Tibial nerve (tissue), 4 donors: ENCODE measurements at places on chromosomes 13 and 19. TPM values are rescaled to one million over a fixed set of nuclear protein-coding genes. Genes with fewer than 3 reads are reported as not detected.
A peak's percentile ranks its signal among the peaks of the same experiment; 100 is the strongest.

DNA sequence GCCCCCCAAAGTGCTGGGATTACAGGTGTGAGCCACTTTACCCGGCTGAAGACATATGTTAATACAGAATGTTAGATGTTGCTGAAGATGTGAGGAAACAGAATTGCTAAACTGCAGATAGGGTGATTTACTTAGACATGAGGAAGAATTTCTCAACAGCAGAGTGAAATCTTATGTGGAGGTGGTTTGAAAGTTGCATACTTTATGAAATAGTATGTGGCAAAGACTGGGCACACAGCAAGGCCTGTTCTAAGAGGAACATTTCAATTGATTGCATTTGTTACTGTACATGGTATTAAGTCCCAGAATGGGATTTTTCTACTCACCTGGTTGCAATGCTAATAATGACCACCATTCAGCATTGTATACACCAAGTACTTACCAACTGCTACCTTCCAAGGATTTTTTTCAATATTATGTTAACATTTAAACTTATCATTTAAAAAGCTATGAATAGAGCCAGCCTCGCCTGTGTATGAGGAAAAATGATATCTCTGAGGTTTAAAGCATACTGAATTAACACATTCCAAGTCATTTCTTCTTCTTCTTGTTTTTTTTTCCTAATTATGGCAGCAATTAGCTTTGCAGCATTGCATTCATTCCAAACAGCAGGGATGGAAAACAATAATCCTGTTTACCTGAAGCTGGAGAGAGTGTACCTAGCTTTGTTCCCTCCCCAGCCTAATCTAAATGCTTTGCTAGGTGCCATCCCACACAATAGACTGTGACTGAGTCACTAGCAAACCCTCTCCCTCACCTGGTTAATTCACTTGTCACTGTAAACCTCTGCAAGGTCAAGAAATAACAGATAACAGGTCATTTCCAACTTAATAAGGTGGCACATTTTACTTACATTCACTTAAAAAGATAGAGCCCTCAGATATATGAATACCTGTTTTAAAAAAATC is 19.4 kb upstream of the KLF5 start:
- no peaks in the 10 kb centered on the region for H3K36me3 ChIP-seq
- H3K27ac ChIP-seq = no peak overlapping the region
- DNase-seq = no peak
- no peaks in the 10 kb centered on the region for H3K27me3 ChIP-seq
- H3K4me1 ChIP-seq = no peaks in the 10 kb centered on the region
- H3K4me3 ChIP-seq = no peak overlapping the region

DNA sequence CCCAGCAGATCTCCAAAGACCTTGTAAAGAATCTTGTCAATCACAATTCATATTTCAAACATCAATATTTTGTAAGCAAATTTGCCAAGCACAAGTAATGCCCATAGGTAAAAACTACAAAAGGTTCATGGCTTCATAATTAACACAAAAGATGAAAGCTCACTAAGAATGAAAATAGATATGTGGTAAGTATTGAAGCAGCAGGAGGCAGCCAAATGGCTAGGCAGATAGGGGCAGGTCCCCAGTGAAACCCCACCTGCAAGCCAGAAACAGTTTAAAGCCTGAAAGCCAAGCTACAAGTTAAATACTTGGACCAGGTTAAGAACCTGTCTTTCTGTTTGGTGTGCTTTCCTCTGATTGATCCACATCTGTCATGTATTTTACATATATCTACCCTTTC is 942.6 kb upstream of the SPRY2 start:
- H3K4me3 ChIP-seq = no peak overlapping the region
- no peaks in the 10 kb centered on the region for H3K27me3 ChIP-seq
- H3K4me1 ChIP-seq = no peaks in the 10 kb centered on the region
- H3K36me3 ChIP-seq = no peaks in the 10 kb centered on the region

DNA sequence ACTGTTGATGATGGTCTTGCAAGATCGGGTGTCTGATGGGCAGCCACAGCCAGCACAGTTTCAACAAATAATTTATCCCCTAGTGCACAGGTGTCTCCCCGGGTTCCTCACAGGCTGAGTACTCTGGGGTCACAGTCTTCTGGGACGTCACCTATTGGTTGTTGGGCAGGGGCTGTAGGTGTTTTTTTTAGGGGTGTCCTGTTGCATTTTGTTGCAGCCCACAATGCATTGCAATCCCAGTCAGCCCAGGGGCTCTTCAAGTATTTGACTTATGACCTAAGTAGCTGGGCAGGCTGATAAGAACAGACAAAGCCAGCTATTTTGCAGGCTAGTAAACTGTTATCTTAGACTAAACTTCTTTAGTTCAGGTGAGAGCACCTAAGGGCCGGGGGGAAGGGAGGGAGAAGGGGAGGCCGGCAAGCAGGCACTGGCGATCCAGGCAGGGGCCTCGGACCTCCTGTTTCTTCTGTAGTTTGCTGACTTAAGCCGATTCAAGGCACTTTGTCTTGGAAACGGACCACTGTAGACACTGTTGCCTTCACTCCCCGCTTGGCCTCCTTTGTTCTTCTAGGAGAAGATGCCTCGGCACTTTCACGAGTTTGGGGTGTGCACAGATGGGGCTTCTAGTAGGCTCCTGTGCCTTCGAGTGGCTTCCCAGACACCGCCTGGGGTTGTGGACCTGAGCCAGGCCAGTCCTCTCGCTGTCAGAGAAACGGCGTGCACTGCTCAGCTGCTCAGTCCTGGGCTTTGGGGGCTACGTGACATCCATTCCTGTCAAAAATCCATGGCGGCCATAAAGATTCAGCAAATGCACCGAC is 33.9 kb upstream of the GRTP1 start:
- peaks cover 13% of the 10 kb centered on the region for H3K4me1 ChIP-seq
- DNase-seq = no peak
- H3K36me3 ChIP-seq = no peaks in the 10 kb centered on the region

DNA sequence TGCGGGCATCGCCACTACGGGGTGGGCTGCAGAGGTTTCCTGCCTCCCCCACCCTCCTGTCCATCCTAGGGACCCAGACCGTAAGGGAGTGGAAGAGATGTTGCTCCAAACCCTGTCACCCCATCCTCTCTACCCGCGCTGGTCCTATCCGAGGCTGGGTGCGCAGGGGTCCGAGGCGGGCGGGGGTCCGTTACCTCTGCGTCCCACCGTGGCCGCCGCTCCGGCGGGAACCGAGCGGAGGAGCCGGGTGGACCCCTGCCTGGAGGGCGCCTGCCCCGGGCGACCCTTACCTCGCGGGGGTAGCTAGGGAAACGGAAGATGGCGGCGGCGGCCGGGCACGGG is at the start of gene DGKH:
Gene DGKH, plus strand, starts transcription at position 307 of the 342 bp plus-strand sequence. CDS start 126 bp downstream, outside the sequence.
- peak within 1 kb of the TSS; percentile 88 for H3K27ac ChIP-seq
- peaks cover 6% of the 10 kb centered on the region for H3K4me1 ChIP-seq
- no peaks in the 10 kb centered on the region for H3K36me3 ChIP-seq
- H3K4me3 ChIP-seq = peak within 1 kb of the TSS; percentile 98

GRCh38 chr19:54893406-54893805 is 12.5 kb upstream of the NCR1 start:
- DNase-seq = no peak
- H3K36me3 ChIP-seq = no peaks in the 10 kb centered on the region
- H3K4me3 ChIP-seq = no peak overlapping the region
- no peaks in the 10 kb centered on the region for H3K4me1 ChIP-seq
- no peaks in the 10 kb centered on the region for H3K27me3 ChIP-seq

GRCh38 chr13:48874165-48874564 is 101.5 kb upstream of the FNDC3A start:
- H3K36me3 ChIP-seq = no peaks in the 10 kb centered on the region
- no peaks in the 10 kb centered on the region for H3K27me3 ChIP-seq
- DNase-seq = no peak
- no peak overlapping the region for H3K27ac ChIP-seq

DNA sequence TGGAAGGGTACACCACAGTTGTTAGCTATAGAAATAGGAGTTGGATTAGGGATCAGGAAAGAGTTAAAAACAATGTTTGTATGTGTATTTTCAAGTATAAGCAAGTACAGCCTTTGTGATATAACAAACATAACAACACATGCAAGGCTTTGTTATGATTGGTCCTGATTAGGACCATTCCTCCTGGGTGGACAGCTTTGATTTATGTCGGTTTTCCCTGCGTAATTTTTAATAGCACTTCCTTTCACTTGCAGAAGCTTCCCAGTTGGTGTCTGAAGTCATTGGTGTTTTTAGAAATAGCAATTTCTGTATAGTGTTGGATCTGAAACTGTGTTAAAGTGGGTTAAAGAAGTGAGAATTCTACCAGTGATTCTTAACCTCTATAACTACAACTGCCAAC is 10.0 kb downstream of the FNDC3A start:
- H3K4me3 ChIP-seq = no peak overlapping the region
- no peaks in the 10 kb centered on the region for H3K4me1 ChIP-seq
- no peak overlapping the region for H3K27ac ChIP-seq
- peaks cover 3% of the 10 kb centered on the region for H3K36me3 ChIP-seq

DNA sequence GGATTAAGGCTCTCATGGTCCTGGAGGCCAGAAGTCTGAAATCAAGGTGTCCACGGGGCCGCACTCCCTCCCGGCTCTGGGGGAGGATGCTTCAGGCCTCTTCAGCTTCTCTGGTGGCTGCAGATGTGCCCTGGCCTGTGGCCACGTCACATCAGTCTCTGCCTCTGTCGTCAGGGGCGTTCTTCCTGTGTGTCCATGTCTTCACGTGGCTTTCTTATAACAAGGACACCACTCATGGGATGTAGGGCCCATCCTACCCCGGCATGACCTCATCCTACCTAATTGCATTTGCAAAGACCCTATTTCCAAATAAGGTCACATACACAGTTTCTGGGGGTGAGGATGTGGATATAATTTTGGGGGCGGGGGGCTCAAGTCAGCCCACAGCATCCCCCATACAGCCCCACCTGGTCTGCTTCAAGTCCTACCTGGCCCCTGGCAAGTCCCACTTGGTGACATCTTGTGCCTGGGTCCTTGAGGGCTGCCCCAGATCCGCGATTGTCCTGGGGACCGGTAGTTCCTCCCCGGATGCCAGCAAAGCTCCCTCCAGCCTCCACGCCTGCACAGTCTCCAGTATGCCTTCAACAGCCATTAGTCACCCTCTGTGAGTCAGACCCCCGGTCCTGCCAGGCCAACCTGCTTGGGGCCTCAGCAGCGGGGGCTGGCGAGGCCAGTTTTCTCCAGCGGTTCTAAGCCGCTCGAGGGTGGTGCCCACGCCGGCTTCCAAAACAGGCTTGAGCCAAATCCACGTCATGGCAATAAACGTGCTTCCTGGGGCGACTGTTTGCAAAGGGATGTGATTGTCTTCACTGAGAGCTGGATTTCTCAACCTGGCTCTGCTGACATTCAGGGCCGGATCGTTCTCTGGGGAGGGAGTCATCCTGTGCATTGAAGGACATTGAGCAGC is 32.2 kb downstream of the MYO9B start:
- no peak overlapping the region for H3K4me3 ChIP-seq
- H3K27me3 ChIP-seq = no peaks in the 10 kb centered on the region
- H3K4me1 ChIP-seq = peaks cover 15% of the 10 kb centered on the region
- DNase-seq = peak; percentile 51

GRCh38 chr19:49855277-49855675 is 4.3 kb downstream of the PTOV1 start:
- no peak for DNase-seq
- no peaks in the 10 kb centered on the region for H3K27me3 ChIP-seq
- H3K4me3 ChIP-seq = no peak overlapping the region

DNA sequence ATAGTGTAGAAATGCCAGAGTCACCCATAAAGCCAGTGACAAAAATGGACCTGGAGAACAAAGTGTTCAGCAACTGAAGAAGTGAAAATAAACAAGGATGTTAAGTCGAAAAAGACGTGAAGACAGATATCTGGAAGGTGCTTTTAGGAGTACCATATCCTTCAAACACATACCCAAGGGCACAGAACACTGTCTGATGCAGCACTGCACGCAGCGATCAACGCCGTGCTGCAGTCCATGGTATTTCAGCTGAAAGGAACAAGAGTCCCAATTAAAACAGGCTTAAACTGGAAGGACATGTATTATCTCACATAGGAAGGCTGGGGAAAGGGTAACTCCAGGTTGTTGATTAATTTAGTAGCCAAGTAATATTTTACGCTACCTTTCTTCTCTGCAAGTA is 108.2 kb downstream of the SGCG start:
- no peaks in the 10 kb centered on the region for H3K36me3 ChIP-seq

ATP4A gene
- not detected for total RNA-seq

PGLYRP1 gene
- not detected for total RNA-seq

COG3 gene
- total RNA-seq = 27.8 TPM

MEIS3 gene
- total RNA-seq = 19.8 TPM
